ENCODE measurements at places on chromosomes 4 and X. TPM values are rescaled to one million over a fixed set of nuclear protein-coding genes. Genes with fewer than 3 reads are reported as not detected.
A peak's percentile ranks its signal among the peaks of the same experiment; 100 is the strongest.

- DNase-seq = no peak
- no peaks in the 10 kb centered on the region for H3K36me3 ChIP-seq
- H3K4me3 ChIP-seq = peak overlapping the region; percentile 16
- H3K4me1 ChIP-seq = peaks cover 4% of the 10 kb centered on the region
- no peaks in the 10 kb centered on the region for H3K27me3 ChIP-seq
These were observed 249.9 kb upstream of the GRIA3 start for GRCh38 chrX:122934131-122934530.

DNA sequence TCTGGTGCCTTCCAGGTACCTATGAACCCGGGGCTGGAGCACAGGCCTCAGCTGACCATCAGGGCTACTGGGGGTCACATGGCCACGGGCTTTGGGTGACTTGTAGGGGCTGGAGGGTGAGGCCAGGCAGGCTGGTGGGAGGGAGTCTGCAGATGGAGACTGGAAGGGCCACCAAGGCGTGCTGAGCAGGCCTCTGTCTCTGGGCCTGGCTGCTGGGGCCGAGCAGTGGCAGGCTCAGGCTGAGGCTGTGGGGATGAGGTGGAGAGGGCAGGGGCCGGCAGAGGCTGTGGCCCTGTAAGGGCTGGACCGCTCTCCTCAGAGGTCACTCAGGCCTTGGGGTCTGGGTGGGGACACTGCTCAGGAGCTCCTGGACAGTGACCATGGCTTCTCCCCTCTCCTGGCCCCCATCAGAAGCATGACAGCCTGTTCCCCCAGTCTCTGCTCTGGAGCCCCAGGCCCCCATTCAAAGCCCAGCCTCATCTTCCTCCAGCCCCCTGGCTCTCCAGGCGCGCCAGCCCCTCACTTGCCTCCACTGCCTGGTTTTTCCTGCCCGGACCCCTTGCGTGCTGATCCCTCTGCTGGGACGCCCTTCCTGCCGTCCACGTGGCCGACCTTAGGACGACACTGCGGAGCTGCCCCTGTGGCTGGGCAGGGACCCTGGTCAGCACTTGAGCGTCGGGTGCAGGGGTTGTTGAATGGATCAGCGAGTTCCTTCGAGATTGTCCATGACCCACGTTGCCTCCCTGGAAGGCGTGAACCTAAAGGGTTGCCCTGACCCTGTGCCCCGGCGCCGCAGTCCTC lies 11.1 kb upstream of the NAT8L start:
- no peaks in the 10 kb centered on the region for H3K36me3 ChIP-seq
- H3K4me1 ChIP-seq = no peaks in the 10 kb centered on the region
- no peak overlapping the region for H3K27ac ChIP-seq
- DNase-seq = no peak

DNA sequence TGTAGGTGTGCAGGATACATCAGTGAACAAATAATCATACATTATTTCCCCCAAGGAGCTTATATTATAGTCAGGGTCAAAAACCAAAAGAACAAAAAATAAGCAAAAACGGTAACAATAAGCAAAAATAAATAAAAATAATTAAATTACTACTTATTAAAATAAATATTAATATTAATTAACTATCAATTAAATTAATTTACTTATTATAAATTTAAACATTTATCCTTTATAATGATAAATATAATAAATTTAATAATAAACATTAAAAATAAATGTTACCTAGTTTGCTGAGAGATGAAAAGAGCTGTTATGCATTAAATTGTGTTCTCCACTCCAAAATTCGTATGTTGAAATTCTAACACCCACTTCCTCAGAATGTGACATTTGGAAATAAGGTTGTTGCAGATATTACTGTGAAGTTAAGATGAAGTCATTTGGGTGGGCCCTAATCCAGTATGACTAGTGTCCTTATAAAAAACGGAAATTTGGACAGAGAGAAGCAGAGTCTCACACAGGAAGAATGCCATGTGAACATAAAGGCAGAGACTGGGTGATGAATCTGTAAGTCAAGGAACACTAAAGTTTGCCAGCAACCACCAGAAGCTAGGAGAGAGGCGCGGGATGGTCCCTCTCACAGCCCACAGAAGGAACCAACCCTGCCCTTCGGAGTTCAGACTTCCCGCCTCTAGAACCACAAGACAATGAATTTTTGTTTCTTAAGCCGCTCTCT lies 67.2 kb upstream of the IBSP start:
- H3K36me3 ChIP-seq = no peaks in the 10 kb centered on the region
- H3K4me1 ChIP-seq = no peaks in the 10 kb centered on the region
- H3K4me3 ChIP-seq = no peak overlapping the region
- H3K27me3 ChIP-seq = peaks cover 2% of the 10 kb centered on the region

DNA sequence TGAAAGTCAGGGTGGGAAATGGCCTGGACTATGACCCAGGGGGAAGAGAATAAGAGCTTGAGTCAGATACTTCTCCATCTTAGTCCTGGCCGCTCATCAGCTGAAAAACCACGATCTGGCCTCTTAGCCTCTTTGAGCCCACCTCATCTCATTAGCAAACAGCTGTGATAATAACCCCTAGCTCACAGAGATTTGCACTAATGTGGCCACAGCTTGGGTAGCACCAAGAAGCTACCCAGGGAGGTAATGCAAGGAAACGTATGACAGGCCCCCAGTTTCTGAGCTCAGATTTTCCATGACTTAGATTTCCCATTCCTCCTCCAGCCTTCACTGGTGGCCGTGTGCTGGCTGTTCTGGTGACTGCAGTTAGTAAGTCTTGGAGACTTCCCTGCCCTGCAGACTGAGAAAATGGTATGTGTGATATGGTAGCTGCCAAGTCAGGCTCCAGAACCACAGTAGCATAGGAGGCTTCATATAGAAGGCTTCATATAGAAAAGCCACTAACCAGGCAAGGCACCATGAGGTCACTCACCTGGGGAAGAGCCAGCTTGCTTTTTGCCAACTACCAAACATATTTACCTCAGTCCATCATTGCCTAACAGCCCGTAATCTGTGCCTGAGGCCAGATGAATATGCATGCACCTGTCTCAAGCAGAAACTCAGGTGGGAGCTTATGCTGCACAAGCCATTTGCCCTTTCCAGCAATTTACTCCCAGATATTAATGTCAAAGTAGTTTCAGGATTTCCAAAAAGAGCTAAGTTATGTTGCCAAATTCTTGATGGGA lies 51.4 kb upstream of the GABRE start:
- no peak overlapping the region for H3K27ac ChIP-seq
- no peaks in the 10 kb centered on the region for H3K4me1 ChIP-seq
- no peaks in the 10 kb centered on the region for H3K36me3 ChIP-seq
- no peak overlapping the region for H3K4me3 ChIP-seq
- no peak for DNase-seq

The CENPI gene
- 10.2 TPM for total RNA-seq

GRCh38 chrX:54540289-54540688 lies 10.3 kb downstream of the GNL3L start:
- no peak overlapping the region for H3K4me3 ChIP-seq
- no peak for DNase-seq
- no peaks in the 10 kb centered on the region for H3K27me3 ChIP-seq

The MAGEB10 gene
- total RNA-seq = not detected

The ADD1 gene
- 276 TPM for total RNA-seq

The RNF128 gene
- total RNA-seq = not detected

The APELA gene
- 0.88 TPM for total RNA-seq

DNA sequence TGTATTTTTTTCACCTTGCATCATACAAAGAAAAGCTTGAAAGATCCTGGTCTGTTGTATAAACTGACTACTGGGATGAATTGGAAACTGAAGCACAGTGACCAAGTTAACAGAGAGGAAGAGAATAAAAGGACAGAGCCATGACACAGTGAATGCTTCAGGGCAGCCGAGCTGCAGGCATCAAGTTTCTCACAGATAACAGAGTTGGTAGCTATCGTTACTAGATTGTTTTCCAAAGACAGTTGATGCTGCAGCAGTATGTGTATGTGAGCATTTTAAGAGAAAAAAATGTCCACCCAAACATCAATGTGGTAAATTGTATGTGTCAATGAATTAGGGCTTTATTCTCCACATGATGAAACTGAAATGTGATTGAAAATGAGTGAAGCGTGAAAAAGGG lies 1032.7 kb downstream of the ADGRL3 start:
- no peaks in the 10 kb centered on the region for H3K27me3 ChIP-seq
- H3K27ac ChIP-seq = no peak overlapping the region
- peaks cover 4% of the 10 kb centered on the region for H3K4me1 ChIP-seq
- DNase-seq = no peak
- no peaks in the 10 kb centered on the region for H3K36me3 ChIP-seq
- H3K4me3 ChIP-seq = no peak overlapping the region

- peaks cover 13% of the 10 kb centered on the region for H3K4me1 ChIP-seq
- peak within 1 kb of the TSS; percentile 72 for H3K27ac ChIP-seq
- peak within 1 kb of the TSS; percentile 46 for H3K4me3 ChIP-seq
- H3K36me3 ChIP-seq = no peaks in the 10 kb centered on the region
- H3K27me3 ChIP-seq = peaks cover 6% of the 10 kb centered on the region
These were observed at the start of gene SH3TC1 for GRCh38 chr4:8198906-8199593. TSS of gene SH3TC1 (plus strand) at chr4:8199290. CDS start at chr4:8205195, 5,905 bp downstream.

DNA sequence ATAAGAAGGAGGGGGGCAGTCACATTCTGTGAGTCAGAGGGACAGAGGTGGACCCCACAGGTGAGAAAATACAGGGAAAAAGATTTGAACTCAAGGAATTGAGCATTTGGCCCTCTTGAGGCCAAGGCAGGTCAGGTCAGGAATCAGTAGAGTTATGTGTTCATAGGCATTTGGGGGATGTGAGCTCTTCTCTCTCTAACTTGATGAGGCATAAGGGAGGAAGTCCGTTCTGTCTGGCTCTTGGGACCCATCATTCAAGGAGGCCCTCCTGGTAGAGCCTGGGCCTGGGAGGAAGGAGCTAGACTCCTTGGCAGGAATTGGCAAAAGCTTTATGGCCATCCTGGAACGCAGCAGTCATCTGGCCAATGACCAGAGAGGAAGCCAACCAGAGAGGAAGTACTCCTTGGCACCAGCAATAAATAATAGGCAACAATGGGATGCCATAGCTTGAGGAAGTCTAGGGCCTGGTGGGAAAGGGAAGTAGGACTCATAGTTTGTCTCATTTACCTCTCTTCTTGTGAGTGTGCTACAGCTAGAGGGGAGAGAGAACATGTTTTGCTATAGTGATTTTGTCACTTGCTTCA lies 53.0 kb downstream of the MSN start:
- H3K27ac ChIP-seq = no peak overlapping the region
- DNase-seq = no peak
- H3K36me3 ChIP-seq = no peaks in the 10 kb centered on the region
- no peaks in the 10 kb centered on the region for H3K27me3 ChIP-seq
- no peak overlapping the region for H3K4me3 ChIP-seq
- no peaks in the 10 kb centered on the region for H3K4me1 ChIP-seq

GRCh38 chr4:143736861-143737260 lies 36.4 kb upstream of the FREM3 start:
- no peak overlapping the region for H3K4me3 ChIP-seq
- peaks cover 3% of the 10 kb centered on the region for H3K4me1 ChIP-seq
- DNase-seq = no peak
- H3K36me3 ChIP-seq = no peaks in the 10 kb centered on the region
- H3K27ac ChIP-seq = no peak overlapping the region
- H3K27me3 ChIP-seq = no peaks in the 10 kb centered on the region

- peak; percentile 58 for DNase-seq
- H3K27me3 ChIP-seq = peaks cover 4% of the 10 kb centered on the region
- peaks cover 18% of the 10 kb centered on the region for H3K4me1 ChIP-seq
- H3K36me3 ChIP-seq = peaks cover 5% of the 10 kb centered on the region
- peak overlapping the region; percentile 96 for H3K27ac ChIP-seq
These were observed 229.3 kb downstream of the ANKRD50 start for GRCh38 chr4:124483048-124483906.

The HDX gene
- total RNA-seq = 14.3 TPM
